Spleen (tissue), 13 donors: ENCODE measurements at places on chromosomes 1 and 21. TPM values are rescaled to one million over a fixed set of nuclear protein-coding genes. Genes with fewer than 3 reads are reported as not detected.

GRCh38 chr1:29202053-29202452 is 20.4 kb upstream of the SRSF4 start:
- DNase-seq, result no peak

The NCDN gene
- total RNA-seq, result 13.5 TPM

DNA sequence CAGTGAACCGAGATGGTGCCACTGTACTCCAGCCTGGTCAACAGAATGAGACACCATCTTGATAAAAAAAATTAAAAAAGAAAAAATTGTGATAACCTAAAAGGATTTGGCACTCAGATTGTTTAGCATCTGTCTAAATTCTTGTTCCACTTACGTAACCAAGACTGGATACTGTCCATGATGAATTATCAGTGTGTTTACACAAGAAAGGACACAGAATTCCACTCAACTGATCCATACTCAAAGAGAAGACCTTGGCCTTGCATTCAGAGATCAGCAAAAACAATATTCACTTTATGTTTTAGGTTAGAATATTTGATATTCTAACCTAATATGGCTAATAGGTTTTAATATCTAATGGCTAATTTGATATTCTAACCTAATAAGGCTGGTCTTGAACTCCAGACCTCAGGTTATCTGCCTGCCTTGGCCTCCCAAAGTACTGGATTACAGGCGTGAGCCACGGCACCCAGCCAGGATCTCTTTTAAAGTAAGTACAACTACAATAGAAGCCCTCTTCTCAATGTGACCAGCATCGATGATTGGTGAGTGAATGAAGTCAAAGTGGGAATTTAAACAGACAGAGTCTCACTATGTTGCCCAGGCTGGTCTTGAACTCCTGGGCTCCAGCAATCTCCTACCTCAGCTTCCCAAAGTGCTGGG is 43.1 kb upstream of the COX20 start:
- no peak for DNase-seq

GRCh38 chr1:182829285-182829932 is 9.7 kb upstream of the DHX9 start:
- DNase-seq, result no peak

The YARS1 gene
- total RNA-seq, result 54.0 TPM

DNA sequence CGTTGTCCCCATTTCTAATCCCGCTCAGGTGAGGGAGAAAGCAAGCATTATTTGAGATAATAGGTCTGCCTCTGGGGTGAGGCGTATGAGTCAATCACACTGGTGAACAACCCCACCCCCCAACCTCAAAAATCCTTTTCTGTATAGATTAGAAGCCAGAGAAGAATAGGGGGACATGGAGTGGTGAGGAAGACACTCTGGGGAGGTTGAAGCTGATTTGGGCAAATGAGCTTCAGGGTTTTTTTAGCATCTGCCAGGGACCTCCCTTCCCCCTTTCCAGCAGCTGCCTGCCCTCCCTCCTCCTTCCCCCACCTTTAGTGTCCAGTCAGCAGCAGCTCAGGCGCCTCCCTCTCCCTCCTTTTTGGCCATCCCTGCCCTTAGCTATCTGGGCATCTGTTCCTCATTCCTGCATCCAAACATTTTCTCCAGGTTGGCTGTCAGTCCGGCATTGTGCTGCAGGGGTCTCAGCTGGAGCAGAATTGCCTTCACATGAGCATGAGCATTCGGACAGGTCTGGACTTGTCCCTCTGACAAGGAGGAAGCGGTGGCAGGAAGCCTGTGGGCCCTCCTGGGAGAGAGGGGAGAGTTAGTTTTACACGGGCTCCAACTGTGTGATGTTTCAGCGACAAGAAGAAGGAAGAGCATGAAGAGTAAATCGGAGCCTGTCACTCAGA is 30.8 kb upstream of the PTGFRN start:
- DNase-seq, result no peak

DNA sequence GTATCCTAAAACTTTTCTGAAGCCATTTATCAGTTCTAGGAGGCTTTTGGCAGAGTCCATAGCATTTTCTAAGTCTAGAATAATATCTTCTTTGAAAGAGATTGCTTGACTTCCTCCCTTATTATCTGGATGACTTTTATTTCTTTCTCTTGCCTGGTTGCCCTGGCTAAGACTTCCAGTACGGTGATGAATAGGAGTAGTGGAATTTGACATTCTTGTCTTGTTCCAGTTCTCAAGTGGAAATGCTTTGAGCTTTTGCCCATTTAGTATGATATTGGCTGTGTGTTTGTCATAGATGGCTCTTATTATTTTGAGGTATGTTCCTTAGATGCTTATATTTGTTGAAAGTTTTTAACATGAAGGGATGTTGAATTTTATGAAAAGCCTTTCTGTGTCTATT is 1647.9 kb downstream of the PLA2G4A start:
- DNase-seq, result no peak

DNA sequence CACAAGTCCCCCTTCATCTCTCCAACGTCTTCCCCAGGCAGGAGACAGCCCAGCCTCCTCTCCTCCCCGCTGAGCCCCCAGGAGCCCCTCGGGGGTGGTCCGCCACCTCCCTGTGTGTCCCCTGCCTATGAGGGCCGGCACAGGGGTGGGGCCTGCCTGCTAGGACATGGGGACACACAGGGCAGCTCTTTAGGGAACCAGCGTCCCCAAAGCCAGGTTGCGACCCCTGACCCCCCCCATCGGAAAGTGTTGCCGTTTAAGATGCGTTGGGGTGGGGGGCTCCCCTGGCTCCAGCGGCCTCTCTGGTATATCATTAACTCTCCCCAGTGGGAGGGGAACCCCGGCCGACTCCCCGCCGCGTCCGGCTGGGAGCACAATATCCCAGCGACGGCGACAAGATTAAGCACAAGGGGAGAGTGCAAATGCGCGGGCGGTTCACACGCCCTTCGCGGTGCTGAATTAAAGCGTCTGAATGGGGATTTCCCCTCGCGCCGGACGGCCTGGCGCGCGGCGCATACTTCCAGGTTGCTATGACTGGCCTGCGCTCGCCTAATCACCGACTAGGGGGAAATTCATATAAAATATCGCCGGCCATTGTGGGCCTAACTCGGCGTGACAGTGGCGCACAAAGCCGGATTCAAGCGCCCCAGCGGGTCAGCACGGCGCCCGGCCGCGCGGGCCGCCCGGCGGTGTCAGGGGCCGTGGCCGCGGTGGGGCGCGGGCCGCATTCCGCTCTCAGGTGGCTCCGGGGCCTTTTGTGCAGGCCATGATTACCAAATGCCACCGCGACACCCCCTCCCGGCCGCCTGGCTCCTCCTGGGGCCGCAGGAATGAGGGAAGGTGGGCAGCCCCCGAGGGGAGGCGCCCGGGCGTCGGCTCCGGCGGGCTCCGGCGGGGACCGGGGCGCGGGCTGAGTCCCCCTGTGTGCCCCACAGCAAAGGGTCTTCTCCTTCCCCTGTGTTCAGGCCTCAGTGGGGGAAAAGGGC is 30.9 kb downstream of the WNT3A start:
- DNase-seq, result peak; percentile 70

DNA sequence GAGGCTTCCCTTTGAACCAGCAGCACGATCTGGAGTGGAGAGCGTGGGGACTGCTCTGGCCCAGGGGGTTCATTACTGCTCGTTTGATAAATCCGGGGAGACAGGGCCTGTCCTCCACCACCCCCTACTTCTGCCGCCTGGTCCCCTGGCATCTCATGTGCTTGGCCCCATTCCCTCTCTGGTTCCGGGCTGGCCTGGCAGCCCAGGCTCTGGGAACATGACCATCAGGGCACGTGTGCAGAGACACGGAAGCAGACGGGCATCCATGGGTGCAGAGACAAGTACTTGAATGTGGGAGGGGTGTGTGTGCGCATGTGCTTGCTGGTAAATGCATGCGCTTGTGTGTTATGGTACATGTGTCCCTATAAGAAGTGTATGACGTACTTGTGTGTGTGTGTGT is 75.5 kb downstream of the KIRREL1 start:
- DNase-seq, result no peak
